ENCODE measurements at places on chromosomes 2 and 18.

DNA sequence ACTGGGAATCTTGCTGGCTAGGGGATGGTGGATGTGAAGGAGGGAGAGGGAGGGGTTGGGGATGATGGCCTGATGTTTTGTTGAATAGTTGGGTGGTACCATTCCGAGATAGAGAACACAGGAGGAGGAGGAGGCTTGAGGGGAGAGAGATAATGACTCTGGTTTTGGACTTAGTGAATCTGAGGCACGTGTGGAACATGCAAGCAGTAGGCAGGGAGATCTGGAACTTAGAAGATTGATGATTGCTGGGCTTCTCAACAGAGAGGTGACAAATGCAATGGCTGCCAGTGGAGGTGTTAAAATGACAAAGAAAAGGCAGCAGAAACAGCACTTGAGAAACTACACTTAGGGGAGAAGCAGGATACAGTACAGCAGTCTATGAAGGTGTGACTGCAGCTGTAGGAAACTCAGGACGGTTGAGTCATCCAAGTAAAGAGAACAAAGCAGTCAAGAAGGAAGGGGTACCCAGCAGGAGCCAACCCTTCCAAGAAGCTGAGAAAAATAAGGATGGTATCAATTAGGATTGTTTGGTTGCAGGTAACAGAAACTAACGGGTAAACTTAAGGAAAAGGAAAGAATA, 221.4 kb upstream of the FBXO11 start:
- no peak for DNase-seq

DNA sequence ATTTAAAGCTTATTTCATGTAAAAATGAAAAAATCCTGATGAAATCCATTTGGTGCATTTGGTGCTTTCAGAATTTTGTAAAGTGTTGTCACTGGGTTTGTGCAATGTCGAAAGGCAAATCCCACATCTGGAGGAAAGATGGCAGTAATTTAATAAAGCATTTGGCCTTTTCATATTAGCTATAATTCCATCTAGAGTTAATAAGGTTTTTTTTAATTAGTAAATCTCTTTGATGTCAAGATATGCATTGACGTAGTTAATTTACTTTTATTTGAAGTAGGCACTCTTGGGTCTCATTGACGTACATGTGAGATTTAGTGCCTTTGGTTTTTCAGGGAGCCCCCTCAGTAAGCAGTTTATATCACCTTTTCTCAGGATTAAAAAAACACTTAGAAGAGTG, 12.3 kb upstream of the GAREM1 start:
- DNase-seq = no peak

- no peak for DNase-seq
Observed at GRCh38 chr2:201419986-201420385, 31.3 kb downstream of the TRAK2 start.

- DNase-seq = peak; percentile 38
Observed at GRCh38 chr2:206556357-206556949, 85.8 kb upstream of the FAM237A start.

DNA sequence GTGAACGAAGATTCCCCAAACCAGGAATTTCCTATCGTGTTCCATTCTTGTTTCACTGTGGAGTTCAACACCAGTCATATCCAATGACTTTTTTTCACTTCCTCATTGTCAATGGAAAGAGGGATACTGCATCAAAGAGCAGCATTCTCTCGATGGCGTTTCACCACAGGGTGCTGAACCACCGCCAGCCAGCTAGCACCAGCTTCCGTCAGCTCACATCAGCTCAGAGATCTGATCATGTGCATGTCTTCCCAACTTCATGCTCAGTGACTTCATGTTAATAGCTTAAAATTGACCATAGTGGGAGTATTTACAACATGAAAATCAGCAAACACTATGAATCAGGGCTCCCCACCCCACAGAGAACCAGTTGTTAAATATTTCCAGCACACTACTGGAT, 359.9 kb downstream of the TNS1 start:
- DNase-seq = no peak

GRCh38 chr18:44786688-44787087, 106.0 kb downstream of the SETBP1 start:
- DNase-seq = no peak

DNA sequence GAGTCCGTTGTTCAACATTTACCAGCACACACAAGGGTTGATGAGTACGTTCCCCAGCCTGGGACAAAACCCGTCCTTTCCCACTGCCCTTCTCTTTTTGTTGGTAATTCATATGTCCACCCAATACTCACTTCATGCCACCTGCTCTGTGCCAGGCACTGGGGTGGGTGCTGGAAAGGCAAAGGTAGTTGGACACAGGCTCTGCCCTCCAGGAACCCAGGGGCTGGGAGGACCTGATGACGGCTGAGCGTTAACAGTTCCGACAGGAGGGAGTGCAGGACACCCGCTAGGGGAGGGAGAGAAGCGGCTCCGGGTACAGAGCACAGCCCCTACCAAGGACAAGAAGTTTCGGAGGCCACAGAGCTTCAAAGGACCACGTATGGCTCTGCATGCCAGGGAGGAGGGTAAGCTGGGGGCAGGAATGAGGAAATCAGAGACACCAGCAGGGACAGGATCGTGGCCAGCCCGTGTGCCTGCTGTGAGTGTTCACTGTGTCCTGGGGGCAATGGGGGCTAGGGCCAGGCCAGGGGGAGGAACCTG, 134.1 kb upstream of the GPC1 start:
- no peak for DNase-seq

- DNase-seq = no peak
Observed at GRCh38 chr2:191506515-191506914, 171.4 kb upstream of the NABP1 start.

- DNase-seq = no peak
Observed at GRCh38 chr2:12170121-12170520, 423.7 kb downstream of the LPIN1 start.

DNA sequence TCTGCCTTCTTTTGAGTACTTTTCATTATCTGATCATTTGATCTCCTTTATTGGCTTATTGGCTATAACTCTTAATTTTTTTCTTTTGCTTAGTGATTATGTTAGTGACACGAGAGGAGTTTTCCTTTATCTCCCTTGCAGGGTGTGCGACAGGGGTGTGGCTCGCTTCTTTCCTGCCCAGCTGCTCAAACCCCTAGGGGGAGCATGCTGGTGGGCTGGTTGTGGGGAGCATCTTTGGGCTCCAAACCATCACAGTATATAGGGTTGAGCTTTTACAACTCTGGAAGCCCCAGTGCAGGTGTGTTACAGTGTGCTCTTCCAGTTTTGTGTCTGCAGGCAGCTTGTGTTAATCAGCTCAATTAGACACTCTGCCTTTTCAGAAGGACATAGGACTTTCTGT, 357.0 kb upstream of the TMEFF2 start:
- no peak for DNase-seq

GRCh38 chr2:158457826-158458616, 1.3 kb downstream of the PKP4 start:
- DNase-seq = peak; percentile 69

GRCh38 chr2:182072861-182073260, 87.2 kb downstream of the PPP1R1C start:
- no peak for DNase-seq

DNA sequence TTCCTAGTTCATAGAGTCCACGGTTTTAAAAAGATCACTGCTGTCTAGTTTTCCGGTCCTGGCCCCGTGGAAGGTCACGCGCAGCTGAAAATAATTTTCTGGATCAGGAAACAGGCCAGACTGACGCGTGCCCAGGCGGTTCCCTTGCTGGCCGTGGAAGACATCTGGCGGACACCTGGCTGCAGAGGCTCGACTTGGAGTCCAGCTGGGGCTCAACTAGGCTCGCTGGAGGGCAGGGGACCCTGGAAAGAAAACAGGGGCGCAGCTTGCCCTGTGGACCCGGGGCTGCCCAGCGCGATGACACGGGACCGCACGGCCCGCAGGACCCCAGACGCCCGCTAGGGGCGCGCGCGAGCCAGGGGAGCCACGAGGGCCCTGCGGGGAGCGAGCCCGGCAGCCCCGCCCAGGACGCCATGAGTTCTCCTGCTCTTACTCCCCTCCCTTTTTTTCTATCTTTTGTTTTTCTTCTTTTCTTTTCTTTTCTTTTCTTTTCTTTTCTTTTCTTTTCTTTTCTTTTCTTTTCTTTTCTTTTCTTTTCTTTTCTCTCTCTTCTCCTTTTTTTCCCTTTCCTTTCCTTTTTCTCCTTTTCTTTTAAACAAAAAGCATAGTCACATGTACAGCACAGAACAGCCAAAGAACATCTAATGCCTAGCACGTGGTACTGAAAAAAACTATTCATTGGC, 43.2 kb upstream of the UBE2F start:
- DNase-seq = no peak

DNA sequence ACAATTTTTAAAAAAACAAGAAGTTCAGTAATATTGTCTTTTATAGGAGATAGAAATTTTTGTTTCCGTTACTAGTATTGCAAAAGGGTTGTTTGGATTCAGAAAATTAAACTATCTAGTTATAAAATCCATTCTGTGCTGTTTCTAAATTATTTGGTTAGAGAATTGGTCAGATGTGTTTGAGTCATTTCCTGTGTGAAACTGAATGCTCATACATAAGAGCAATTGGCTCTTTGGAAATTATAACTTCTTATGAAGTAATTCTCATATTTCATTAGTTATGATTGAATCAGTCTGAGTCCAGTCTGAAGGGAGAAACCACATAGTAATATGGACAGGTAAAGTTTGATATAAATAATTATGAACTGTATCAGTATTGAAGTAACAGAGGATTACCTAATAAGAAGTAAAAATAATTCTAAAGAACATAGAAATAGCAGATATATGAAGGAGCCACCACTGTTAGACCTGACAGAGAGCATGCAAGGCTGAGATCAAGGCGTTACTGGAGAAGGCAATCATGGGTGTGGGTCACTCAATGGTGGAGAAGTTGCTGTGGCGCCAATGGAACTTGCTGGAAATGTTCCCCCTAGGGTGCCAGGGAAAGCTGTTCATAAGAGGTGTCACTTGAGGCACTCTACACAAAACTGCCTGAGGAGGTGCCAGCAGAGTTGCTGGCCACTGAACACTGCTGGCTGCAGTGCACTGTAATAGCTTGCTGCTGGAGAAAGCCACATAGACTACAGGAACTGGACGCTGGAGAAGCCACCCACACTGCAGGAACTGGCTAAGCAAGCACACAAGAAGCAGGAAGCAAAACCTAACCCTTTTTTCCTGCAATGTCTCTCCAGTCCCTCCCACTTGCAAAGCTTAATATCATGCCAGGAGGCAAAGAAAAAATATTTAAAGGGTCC, 18.0 kb upstream of the FAP start:
- peak; percentile 22 for DNase-seq

GRCh38 chr18:54532222-54532621, 58.8 kb upstream of the DYNAP start:
- DNase-seq = no peak

GRCh38 chr2:105903051-105903674, 158.5 kb downstream of the NCK2 start:
- DNase-seq = no peak

GRCh38 chr2:181250691-181251090, 206.5 kb upstream of the ITGA4 start:
- no peak for DNase-seq

DNA sequence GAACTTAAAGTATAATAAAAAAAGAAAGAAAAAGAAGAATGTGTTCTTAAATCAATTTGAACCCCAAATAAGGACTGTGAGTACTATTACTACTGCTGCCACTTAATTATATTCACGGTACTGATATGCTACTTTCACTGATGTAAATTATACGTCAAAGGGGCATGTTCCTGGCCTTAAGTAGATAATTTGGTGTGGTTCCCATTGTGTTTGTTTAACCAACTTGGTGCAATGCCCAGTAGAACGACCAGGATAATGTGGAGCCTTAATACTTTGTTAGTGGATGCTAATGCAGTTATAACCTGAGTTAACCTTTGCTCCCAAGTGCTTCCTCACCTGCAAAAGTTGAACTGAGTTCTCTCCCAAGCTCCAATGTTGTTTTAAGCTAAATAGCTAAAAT, 142.0 kb downstream of the NR4A2 start:
- no peak for DNase-seq

- no peak for DNase-seq
Observed at GRCh38 chr2:224525774-224526173, 59.4 kb downstream of the CUL3 start.

- DNase-seq = peak; percentile 51
Observed at GRCh38 chr2:25280051-25280687, 61.6 kb downstream of the DNMT3A start.

- no peak for DNase-seq
Observed at GRCh38 chr2:106339609-106340008, 128.6 kb downstream of the RGPD3 start.

- DNase-seq = no peak
Observed at GRCh38 chr2:234845602-234846590, 105.9 kb upstream of the SH3BP4 start.

GRCh38 chr2:218471036-218471435, 52.1 kb downstream of the VIL1 start:
- DNase-seq = no peak

- no peak for DNase-seq
Observed at GRCh38 chr2:192413812-192414681, 219.3 kb upstream of the TMEFF2 start.

- DNase-seq = peak; percentile 36
Observed at GRCh38 chr2:39608686-39609441, 56.9 kb upstream of the TMEM178A start.

GRCh38 chr18:12726774-12727550, 24.1 kb downstream of the PSMG2 start:
- DNase-seq = peak; percentile 89

DNA sequence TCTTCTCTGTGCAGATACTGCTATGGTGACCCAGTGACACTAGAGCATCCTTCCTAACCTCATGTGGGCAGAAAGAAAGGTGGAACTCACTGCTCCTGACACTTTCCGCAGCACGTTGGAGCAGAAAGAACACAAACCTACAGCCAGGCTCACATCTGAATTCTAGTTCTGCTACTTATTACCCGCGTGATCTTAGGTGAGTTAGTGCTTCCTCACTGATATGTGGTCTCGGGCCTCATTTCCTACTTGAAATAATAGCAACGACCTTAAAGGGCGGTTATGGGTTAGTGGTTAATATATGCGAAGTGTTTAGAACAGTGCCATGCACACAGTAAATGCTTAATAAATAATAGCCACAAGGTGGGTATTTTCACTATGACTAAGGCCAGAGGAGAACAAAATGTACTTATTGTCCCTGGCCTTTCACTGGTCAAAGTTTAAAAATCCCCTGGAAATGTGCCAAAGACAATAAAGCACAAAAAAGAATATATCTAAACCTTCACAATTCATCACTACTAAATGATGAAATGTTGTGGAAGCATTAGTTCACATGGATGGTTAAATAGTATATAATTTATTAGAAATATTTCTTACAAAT, 66.6 kb downstream of the MYOM1 start:
- no peak for DNase-seq

GRCh38 chr2:179692610-179693009, 168.8 kb downstream of the ZNF385B start:
- DNase-seq = no peak

DNA sequence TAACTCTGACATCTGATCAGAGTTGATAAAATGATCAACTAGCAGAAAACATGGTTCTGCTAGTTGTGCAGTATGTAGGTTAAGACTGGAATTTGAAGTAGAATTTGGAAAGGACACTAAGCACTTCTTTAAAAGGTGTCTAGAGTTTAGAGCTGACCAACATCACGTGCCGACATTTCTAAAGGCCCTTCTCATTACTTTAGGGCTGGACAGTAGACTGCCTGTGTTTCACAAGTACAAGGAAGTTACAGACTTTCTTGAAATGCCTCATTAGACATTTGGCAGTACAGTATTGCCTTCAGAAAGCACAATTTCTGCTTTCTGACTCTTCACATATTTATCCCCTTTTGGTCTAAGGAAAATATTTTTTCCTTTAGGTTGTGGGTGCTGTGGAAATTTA, 255.3 kb downstream of the ZNF385B start:
- no peak for DNase-seq

- no peak for DNase-seq
Observed at GRCh38 chr2:200156166-200156835, 150.2 kb upstream of the SPATS2L start.

GRCh38 chr2:43067254-43068040, 159.0 kb downstream of the ZFP36L2 start:
- no peak for DNase-seq
